ENCODE measurements at places on chromosomes 2 and 18.

- DNase-seq: no peak
Observed at GRCh38 chr18:77140439-77141109, 8.0 kb upstream of the MBP start.

- no peak for DNase-seq
Observed at GRCh38 chr2:16047701-16048100, 107.4 kb downstream of the MYCN start.

DNA sequence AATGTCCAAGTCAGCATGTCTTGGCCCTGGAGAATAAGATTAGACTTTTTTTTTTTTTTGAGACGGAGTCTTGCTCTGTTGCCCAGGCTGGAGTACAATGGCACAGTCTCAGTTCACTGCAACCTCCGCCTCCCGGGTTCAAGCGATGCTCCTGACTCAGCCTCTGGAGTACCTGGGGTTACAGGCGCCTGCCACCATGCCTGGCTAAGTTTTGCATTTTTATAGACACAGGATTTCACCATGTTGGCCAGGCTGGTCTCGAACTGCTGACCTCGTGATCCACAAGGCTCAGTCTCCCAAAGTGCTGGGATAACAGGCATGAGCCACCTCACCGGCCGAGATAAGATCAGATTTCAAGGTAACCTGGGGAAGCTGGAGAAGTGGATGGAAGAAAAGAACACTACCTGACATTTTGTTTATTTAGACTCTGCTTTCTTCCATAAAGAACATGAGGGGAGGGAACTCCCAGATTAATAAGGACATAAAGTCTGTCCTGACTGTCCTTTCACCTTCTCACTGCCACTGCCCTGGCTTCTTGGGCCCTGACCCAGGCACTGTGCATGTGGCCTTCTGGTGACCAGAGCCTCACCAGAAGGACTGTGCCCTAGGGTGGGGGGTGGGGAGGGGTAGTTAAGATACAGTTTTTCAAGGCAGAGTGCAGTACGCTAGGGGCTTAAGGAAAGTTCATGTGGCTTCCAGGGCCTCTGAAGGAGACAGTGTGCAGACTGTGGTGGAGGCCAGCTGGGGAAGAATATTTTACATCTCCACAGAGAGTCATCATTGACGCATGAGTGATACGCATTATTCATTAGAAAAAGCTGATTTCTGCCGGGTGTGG, 4.8 kb upstream of the IMPA2 start:
- DNase-seq: no peak

GRCh38 chr18:74505776-74506175, 9.6 kb downstream of the CNDP2 start:
- no peak for DNase-seq

GRCh38 chr2:146950361-146950760, 894.5 kb upstream of the ACVR2A start:
- no peak for DNase-seq
